ENCODE measurements at places on chromosomes 7 and 10.

- no peak for DNase-seq
These were observed 41.8 kb downstream of the MTURN start for GRCh38 chr7:30176463-30177109.

DNA sequence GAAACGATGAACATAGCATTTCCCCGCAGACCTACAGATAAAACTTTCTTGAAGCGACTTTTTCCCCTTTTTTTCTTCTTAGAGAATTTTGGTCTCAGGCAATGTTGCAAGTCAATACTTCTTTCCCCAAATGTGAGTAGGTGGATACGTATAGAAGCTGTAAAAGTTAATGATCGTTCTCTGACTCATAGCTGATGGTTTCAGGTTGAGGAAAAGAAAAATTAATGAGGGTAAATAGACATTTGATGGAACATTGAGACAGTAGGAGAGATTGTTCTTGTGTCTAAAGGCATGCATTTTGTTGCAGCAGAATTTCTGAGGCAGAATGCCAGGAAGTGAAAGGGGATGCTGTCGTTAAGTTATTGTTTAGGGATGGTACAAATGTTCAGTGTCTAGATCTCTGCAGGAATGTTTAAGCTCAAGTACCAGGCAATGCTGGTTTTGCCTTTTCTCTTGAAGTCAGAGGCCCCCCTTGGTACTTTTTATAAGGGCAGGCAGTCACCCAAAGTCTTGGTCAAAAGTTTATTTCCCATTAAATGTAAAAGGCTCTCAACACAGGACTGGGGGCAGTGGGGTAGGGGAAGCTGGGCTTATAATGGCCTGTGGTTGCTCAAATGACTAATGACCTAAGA is 9.3 kb downstream of the TCF7L2 start:
- DNase-seq = no peak

GRCh38 chr10:1567742-1568495 is 169.4 kb downstream of the ADARB2 start:
- no peak for DNase-seq

- no peak for DNase-seq
These were observed 150.3 kb downstream of the POLR1F start for GRCh38 chr7:19558527-19558926.

- no peak for DNase-seq
These were observed 19.6 kb downstream of the CAMK2B start for GRCh38 chr7:44305564-44306507.

- DNase-seq = no peak
These were observed 87.9 kb downstream of the MCU start for GRCh38 chr10:72779874-72780273.

DNA sequence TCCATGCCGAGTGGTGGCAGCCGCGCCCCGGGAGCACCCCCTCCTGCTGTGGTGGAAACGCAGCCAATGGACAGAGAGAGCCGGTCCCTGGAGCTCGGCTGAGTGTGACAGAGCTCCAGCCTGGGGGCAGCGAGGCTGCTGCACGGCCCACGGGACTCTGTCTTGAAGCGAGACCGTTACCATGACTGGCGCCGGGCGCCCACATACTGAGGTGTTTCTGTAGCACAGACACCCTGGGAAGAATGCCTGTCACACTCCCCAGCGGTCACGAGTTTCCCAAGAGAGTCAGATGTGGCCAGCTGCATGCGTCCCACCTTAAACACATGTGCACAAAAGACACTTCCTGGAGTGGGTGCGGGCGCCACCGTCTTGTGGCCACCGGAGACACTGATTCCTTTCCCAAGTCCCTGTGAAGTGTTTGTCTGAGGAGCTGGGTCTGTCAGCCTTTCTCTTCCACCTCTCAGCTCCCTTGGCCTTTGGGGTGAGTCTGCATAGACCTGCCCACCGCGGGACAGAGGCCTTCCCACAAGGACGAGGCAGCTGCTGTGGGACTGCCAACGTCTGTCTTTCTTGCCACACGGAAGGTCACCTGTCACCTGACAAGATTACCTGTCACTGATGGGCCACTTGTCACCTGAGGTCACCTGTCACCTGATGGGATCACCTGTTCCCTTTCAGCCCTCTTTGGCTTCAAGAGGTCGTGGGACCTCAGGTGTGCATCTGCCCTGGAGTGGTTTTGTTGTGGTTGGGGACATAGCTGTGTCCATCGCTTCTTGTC is 94.6 kb downstream of the DNAJB6 start:
- no peak for DNase-seq

DNA sequence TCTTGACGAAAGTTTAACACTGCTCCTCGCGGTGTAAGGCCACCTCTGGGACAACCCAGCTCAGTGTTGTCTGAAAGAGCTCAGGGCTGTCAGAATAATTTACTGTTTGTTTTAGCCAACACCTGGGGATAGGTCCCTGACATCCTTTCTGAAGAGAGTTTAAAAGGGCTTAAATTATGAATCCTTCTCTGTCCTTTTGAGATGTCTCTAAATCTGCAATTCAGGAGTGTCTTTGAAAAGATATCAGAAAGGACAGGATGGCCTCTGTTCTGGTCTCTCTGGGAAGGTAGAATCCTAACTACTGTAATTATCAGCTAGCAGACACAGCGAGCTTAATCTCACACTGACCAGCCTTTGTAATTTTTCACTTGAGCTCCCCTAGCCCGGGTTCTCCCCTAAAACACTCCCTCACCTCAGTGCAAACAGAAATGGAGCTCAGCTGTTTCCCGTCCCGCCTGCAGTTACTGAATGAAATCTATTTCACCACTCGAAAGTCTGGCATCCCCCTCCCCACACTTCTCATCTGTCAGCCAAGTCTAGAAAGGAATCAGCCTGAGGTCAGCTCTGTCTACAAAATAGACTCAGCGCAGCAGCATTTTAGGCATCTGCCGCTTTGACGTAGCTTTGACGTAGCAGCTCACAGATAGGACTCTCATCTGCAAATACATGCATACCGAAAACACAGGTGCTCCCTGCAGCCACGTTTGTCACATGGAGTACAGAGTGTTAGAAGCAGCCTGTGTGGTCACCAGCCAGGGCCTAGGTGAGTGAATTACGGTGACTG is 4.8 kb downstream of the DYNC2I1 start:
- DNase-seq = no peak

DNA sequence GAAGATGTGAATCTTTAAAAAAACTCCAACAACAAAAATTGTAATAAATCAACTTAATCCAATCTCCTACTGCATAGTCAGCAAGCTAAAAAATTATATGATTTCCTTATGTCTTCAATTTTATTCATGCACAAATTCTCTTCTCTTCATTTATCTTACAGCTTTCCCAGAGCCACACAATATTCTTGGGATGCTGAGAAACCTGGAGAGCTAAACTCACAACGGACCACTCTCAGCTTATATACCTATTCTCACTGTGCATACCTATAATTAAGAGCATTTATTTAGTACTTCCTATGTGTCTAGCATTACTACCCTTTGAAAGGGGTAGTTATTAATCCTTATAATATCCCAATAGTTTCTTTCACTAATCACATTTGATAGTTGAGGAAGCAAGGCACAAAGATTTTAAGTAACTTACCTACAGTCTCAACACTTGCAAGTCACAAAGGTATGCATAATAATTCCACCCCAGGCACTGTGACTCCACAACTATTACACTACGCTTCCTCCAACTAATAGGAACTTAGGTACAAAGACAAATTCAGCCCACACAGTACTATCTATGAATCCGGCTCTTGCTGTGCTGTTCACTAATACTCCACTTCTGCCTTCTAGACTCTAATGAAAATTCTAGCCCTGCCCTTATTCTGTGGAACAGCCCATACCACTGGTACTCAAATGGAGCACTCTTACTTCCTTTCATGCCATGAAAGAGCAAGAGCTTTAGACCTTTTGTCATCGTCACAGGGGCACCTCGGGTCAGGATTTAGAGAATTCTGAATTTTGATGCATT is 5.1 kb downstream of the CCDC71L start:
- no peak for DNase-seq

GRCh38 chr7:137276189-137276588 is 67.3 kb downstream of the PTN start:
- DNase-seq = no peak

GRCh38 chr7:128112018-128112780 is 81.0 kb upstream of the LRRC4 start:
- no peak for DNase-seq

DNA sequence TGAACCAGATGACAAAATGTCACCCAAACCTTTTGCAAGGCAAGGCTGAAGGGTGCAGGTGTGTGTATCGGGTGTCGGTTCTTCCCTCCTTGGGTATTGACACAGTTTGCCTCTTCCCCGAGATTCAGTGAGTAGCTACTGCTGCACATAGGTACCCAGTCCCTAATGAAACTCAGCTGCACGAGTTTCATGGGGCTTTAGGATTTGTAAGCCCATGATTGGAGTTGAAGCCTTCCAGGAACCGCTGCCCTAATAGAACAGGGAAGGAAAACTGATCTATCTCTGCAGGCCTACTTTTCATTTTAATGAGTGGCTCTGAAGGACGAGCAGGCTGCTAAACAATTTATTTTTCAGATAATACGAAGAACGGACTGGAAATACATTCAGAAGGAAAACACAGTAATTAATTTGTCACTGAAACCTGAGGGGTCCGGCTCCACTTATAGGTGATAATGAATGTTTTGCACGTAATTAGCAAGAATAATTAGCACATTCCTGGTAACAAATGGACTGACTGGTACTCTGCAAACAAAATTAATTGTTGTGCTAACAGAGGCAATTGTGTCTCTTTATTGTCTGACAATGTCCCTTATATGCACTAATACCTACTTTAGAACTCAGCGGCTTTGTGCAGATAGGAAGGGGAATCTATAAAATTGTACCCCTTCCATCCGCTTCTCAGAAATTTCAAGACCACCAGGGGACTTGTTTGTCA is 49.6 kb upstream of the FZD8 start:
- no peak for DNase-seq

DNA sequence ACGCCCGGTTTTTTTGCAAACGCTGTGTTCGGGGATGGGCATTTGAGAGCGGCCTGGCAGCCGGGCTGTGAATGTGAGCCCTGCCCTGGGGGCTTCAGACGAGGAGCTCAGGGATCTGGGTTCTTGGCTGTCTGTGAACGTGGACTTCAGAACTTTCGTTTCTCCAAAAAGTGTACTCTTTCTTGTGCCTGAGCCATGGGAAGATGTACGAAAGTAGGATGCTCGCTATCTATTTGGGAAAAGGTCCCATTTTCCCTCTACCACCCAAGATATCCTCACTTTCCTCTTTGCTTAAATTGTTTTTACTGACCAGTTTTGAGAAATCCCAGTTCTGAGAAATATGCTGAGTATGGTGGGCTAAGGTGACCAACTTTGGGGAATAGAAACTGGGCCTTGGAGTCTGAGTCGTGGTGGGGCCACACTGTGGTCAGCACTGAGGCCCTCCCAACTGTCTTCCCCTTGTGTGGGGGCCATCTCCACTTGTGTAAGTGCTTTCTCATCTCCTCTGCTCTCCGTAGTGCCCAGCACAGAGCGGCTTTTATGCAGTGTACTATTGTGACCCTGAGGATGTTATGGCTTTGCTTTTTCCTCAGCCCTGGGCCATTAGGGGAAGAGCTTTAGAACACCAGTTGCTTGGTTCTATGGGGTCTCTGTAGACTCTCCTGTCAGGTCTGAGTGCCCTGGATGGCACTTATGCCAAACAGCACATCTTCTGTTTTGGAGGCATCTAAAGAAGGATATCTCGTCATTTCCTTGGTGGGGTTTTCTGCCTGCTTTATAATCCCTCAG is 918 bp downstream of the DBNL start:
- DNase-seq = no peak

- DNase-seq = no peak
These were observed 127.5 kb downstream of the COL28A1 start for GRCh38 chr7:7408001-7408770.

DNA sequence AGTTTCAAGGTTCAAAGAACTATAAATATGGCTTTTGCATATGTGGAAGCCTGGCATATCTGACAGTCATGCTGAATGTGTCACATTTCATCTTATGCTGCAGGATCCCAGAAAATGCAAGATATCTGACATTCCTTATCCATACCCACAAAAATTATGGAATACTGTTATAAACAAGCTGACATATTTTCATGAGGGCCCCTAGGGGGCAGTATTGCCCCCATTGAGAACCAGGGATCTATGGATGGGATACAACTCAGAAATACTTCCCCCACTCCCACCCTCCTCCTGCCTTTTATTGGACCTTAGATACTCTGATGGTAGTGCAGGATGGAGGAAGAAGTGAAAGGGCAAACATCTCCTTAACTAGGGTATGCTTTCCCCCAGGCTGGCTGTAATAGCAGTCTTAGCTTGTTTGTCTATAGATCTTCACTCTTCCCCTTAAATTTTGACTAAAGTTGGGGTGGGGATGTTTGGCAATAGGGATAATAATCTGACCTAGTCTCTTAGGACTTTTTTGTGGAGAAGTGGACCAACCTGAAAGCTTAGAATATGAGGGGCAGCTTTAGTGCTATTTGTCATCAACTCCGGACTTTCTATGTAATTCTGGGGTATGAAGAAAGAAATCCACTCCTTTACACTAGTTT is 3.5 kb upstream of the GNGT1 start:
- DNase-seq = peak; percentile 10

GRCh38 chr10:80646366-80646765 is 108.7 kb downstream of the SH2D4B start:
- no peak for DNase-seq

GRCh38 chr10:98268694-98269431 is 869 bp upstream of the LOXL4 start:
- no peak for DNase-seq

GRCh38 chr7:121931149-121931902 is 58.4 kb downstream of the PTPRZ1 start:
- no peak for DNase-seq

DNA sequence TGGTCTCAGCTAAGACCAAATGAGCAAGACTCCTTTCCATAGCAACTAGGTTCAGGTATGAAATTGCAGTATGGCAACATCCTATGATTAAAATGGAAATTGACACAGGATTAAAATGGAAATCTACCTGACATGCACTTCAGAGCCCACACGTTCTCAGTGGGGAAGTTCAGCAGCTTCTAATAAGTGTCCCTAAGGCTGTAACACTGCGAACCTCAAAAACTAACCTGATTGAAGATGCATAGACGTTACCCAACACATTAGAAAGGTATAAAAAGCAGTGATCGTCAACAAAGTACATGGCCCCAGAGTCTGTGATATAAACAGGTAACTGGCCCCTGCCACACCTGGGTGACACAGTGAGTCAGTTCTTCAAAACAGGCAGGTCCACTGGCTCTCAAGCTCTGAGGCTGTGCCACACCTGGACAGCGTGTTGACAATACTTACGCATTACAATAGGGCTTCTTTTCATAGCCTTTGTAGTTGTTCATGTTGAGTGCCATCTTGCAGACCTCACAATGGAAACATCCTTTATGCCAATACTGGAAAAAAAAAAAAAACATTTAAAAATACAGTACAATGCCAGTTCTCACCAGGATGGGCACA is 274.9 kb upstream of the NEBL start:
- DNase-seq = peak; percentile 21

- DNase-seq = peak; percentile 33
These were observed at the start of gene SLC26A5 for GRCh38 chr7:103446049-103446520. TSS of gene SLC26A5 (minus strand) at chr7:103446207. CDS start at chr7:103421514, 24,693 bp downstream.
